ENCODE measurements at places on chromosomes 2 and 18. TPM values are rescaled to one million over a fixed set of nuclear protein-coding genes. Genes with fewer than 3 reads are reported as not detected.

- H3K4me3 ChIP-seq, result no peak overlapping the region
- no peaks in the 10 kb centered on the region for H3K4me1 ChIP-seq
- H3K27ac ChIP-seq, result no peak overlapping the region
- peak; percentile 46 for DNase-seq
- no peaks in the 10 kb centered on the region for H3K36me3 ChIP-seq
- no peaks in the 10 kb centered on the region for H3K27me3 ChIP-seq
These were observed 24.7 kb upstream of the ALLC start for GRCh38 chr2:3633089-3633981.

DNA sequence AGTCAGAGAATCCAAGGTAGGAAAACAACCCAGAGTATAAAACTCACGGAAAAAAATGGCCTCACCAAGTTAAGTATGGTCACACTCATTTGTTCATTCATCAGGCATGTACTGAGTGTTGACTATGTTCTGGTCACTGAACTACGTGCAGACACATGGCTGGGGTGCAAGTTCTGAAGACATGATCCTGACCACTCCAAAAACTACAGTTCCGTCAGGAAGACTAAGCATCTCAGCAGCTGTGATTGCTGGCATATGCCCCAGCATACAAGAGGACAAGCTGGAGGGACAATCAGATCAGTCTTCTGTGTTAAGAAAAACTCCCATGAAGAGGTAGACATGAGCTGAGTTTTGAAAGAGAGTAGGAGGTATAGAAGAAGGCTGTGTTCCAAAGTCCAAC lies 72.8 kb downstream of the TCF4 start:
- no peaks in the 10 kb centered on the region for H3K36me3 ChIP-seq
- no peak overlapping the region for H3K27ac ChIP-seq
- no peak overlapping the region for H3K4me3 ChIP-seq
- no peak for DNase-seq
- H3K27me3 ChIP-seq, result no peaks in the 10 kb centered on the region

DNA sequence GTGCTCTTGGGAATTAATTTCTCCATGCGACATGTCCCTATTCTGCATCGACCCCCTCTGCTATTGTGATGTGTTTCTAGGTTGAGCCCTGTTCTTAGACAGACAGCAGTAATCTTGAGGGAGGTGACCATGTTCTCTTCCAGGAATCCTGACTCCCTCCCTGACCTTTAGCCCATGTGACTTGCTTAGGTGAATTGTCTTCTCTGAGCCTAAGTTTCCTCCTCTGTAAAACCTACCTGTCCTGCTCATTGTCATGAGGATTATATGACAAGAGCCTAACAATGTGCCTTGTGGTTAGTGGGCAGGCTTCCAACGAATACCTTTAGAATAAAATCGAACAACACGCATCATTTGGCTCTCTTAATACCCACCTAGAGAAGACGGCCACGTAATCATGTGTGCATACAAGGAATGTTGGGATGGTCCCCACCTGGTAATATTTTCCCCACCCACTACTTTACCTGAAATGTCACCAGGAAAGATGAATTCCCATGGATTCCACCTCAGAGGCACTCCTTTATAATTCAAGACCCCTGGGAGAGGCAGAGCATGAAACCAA lies 59.8 kb downstream of the HAUS1 start:
- no peak overlapping the region for H3K27ac ChIP-seq
- H3K27me3 ChIP-seq, result no peaks in the 10 kb centered on the region
- DNase-seq, result no peak
- no peaks in the 10 kb centered on the region for H3K36me3 ChIP-seq

- H3K27ac ChIP-seq, result no peak overlapping the region
- no peak overlapping the region for H3K4me3 ChIP-seq
- no peaks in the 10 kb centered on the region for H3K36me3 ChIP-seq
- no peaks in the 10 kb centered on the region for H3K4me1 ChIP-seq
- no peak for DNase-seq
- H3K27me3 ChIP-seq, result no peaks in the 10 kb centered on the region
These were observed 26.8 kb upstream of the MYO1B start for GRCh38 chr2:191218292-191218898.

DNA sequence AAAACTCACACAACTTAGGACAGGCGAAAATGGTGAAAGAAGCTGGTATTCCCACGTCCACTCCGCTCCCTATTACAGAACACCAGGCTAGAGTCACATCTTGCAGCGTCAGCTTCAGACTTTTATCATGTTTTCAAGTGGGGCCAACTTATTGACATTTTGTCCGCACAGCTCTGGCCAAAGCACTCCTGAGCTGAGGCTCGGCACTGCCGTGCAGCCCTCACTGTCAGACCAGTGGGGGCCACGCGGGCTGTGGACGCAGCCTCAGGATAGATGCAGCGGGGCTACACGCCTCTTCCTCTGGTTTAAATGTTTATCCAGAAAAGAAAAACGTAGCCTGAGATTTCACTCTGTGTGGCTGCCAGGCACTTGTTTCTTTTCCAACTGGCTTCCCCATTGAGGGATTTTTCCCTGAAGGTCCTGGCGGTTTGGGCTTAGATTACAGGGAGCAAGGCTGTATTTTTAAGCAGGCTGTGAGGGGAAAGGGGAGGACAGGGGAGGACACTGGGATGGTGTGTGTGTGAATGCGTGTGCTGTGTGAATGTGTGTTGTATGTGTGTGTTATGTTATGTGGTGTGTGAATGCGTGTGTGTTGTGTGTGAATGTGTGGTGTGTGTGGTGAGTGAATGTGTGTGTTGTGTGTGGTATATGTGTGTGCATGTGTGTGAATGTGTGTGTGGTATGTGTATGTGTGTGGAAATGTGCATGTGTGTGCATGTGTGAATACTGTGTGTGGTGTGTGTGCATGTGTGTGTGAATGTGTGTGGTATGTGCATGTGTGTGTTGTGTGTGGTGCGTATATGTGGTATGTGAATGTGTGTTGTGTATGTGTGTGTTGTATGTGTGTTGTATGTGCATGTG lies 267.6 kb downstream of the DCDC2C start:
- no peaks in the 10 kb centered on the region for H3K36me3 ChIP-seq
- H3K27ac ChIP-seq, result no peak overlapping the region
- H3K4me3 ChIP-seq, result no peak overlapping the region
- H3K27me3 ChIP-seq, result no peaks in the 10 kb centered on the region

DNA sequence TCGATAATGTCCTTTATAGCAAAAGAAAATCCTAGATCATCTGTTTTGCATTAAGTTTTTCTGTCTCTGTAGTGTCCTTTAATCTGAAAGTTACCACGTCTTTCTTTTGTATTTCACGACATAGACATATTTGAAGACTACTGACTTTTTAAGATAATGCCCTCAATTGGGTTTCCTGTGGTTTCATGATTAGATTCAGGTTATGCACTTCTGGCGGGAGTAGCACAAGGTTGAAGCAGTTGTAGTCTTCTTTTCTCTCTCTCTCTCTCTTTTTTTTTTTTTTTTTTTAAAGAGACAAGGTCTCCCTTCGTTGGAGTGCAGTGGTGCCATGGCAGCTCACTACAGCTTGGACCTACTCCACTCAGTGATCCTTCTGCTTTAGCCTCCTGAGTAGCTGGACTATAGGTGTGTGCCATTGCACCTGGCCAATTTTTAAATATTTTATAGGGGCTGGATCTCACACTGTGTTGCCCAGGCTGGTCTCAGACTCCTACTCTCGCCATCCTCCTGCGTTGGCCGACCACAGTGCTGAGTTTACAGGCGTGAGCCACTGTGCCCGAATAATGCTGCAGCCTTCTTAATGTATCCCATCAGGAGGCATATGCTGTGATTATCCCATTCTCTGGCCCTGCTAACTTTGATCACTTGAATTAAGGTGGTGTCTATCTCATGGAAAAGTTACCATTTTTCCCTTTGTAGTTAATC lies 3.9 kb downstream of the INPP4A start:
- no peaks in the 10 kb centered on the region for H3K4me1 ChIP-seq
- H3K36me3 ChIP-seq, result no peaks in the 10 kb centered on the region
- no peak overlapping the region for H3K4me3 ChIP-seq
- no peak for DNase-seq
- no peaks in the 10 kb centered on the region for H3K27me3 ChIP-seq

DNA sequence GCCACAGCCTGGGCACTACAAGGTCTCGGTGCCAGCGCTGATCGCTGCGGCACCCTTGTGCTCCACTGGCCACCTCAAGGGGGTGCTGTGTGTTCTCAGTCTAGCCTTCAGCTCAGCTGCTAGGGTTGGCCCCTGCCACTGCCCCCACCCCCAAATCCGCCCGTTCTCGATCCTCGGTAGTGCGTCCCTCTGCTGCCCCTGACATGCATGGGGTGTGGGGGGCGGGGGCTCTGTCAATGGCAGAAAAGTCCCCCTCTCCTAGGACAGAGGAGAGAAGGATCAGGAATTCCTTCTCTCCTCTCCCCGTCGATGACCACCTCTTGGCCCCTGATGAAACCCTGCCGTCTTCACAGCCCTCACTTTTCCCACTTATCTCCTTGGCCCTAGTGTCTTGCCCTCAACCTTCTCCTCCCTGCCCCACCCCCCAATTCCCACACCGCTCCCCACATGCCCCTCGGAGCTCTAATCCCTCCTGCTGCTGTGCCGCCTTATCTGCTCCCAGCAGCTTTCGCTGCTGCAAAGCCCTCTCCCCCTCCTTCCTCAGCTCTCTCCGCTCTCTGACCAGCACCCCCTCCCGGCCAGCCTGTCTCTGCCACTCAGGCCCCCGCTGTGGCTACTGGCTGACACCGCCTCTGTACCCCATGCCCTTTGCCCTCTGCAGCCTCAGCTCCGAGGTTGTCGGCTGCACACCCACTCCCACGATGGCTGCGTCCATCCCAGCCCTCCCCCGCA lies 4.3 kb upstream of the ASIC4 start:
- no peaks in the 10 kb centered on the region for H3K36me3 ChIP-seq
- H3K4me1 ChIP-seq, result no peaks in the 10 kb centered on the region
- DNase-seq, result peak; percentile 87
- no peaks in the 10 kb centered on the region for H3K27me3 ChIP-seq
- no peak overlapping the region for H3K4me3 ChIP-seq

GRCh38 chr2:51720826-51721225 lies 688.9 kb upstream of the NRXN1 start:
- no peak overlapping the region for H3K4me3 ChIP-seq
- H3K4me1 ChIP-seq, result no peaks in the 10 kb centered on the region
- no peak for DNase-seq
- no peaks in the 10 kb centered on the region for H3K36me3 ChIP-seq
- no peaks in the 10 kb centered on the region for H3K27me3 ChIP-seq

OBSL1 gene
- total RNA-seq, result 65.3 TPM

SDC1 gene
- total RNA-seq, result 1.4 TPM
